Hematopoietic multipotent progenitor cell treated with erythropoietin and hydrocortisone succinate and interleukin-3 and kit ligand, for 6 days (in vitro differentiated cells): ENCODE measurements at places on chromosomes 3 and 15.

DNA sequence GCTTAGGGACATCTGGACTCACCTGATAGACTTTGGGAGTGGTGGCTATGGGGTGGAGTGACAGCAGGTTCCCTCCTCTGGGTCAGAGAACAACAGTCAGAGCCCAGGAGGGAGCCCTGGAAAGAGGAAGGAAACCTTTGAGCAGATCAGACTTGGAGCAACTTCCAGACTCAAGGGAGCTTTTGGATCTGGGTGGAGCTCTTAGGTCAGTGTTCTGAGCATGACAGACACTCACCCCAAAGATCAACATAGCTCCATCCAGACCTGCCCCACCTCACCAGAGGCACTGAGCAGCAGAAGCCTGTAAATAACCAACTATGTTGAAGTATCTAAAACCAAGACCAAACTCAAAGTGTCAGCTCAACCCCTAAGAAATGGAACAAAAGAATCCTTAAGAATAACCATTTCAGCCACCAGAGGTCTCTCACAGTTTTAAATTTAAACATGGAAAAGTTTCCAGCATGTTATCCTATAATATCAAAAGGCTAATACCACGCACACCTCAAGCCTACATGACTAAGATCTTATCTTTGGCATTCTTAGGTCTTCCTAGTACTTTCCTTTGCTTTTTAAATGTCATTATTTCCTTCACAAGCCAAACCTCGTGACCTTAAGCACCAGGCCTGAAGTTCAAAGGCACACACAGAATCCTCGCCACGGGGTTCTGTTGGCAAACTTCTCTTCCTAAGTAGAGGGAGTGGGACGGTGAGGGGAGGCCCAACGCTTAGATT is 56.4 kb downstream of the UMPS start:
- peak; percentile 15 for DNase-seq

DNA sequence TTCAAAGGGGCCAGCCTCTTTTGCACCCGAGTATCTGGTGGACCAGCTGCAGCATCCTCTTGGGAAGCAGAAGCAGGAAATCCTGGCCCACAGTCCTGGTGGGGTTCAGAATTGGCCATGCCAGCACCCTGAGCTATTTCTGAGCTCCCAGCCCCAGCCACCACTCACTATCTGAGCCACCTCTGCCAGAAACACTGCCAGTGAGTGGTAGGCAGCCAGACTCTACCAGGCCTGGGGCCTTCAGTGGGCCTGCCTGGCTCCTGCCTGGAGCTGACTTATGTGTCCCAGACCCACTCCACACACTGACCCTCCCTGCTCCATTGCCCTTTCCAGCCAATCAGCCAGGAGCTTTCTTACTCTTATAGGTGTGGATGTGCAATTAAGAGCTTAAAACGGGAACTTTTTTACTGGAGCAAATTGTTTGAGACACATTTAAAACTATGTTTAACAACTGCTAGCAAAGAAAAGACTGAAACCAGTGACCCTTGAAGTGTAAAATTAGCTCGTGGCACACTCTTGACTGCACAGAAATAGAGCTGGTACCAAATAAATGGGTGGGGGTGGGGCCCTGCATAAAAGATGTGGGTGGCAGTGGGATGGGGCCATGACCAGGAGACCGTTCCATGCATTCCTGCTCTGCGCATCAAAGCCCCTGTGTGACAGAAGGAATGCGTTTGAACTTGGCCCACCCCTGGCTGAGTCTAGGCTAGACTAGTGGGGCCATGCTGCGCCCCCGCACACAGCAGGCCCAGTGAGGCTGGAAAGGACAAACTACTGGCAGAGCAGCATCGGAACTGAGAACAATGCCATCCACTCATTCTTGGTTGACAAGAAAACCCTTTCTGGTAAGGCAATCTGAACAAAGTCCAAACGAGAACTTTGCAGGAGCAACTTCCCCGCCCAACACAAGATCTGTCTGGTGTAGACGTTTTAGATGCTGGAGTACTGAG is 48.0 kb downstream of the CTNNB1 start:
- DNase-seq = no peak

GRCh38 chr3:134527037-134527436 is 41.2 kb downstream of the CEP63 start:
- DNase-seq = peak; percentile 47

DNA sequence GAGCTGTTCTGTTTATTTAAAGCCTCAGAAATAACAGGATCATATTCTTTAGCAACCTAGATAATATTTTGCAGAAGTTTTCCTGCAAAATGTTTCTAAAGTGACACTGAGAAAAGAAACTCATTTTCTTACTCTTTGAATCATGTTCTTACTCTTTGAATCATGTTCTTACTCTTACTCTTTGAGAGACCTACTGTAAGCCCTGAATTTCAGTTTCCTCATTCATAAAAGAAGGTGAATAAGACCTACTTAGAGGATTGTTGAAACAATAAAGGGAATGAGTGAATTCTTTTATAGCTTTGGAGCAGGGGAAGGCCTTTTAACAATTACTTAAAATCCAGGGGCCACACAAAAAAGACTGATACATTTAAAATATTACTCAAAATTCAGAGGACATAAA is 221.7 kb upstream of the CMC1 start:
- no peak for DNase-seq

DNA sequence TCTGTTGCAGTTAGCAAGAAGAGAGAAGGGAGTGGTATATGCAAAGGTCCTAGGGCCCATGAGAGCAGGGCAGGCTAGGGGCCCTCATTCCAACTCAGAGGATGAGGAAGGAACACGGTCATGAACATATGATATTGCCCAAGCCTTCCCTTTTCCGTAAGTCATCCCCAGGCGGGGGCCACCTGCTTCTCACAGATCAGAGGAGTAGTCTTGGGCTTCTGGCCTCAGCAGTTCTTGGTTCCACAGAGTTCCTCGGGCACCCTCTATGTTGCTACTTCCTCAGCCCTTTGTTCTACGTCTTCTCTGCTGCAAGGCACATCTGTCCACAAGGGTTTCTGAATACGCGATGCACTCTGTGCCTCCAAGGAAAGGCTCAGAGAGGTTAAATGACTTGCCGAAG is 25.3 kb downstream of the EPHB3 start:
- DNase-seq = no peak

DNA sequence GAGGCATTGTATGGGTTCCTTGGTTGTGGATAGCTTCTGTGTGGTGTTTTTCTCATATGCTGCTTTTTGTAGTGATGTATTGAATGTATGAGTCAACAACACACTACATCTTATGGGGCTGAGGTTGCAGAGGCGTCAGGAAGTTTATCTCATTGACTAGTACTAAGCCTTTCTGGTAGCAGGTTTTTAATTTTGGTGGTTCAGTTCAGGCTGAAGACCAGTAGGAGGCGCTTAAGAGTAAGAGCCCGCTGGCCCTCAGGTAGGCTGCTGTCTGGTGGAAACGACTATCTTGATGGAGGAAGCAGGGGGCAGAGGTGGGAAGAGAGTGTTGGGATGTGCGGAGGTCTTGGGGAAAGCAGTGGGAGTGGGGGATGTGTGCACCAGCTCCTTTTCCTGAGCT is 62.4 kb downstream of the RTP4 start:
- no peak for DNase-seq

GRCh38 chr15:36545467-36545992 is 33.9 kb upstream of the CDIN1 start:
- no peak for DNase-seq

DNA sequence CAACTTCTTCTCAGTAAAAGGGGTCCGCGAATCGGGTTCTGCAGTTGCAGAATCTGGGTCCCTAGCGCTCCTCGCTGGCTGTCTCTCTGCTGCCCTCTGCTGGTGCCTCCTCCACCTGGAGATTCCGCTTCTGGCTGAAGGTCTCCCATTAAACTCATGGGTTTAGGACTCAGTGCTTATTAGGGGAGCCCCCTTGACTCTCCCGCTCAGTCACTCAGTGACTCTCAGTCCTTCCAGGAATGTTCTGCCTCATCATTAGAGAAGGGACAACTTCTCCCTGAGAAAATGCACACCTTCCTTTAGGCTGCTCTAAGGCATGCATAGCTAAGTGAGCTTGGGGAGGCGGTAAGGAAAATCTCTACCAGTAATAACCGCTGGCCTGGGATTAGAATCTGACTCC is 7.1 kb downstream of the CPN2 start:
- DNase-seq = peak; percentile 78

- DNase-seq = no peak
Observed at GRCh38 chr3:137382005-137382594, 382.0 kb upstream of the SOX14 start.

GRCh38 chr3:195907684-195907933 is 742 bp downstream of the TNK2 start:
- DNase-seq = no peak

GRCh38 chr3:194691481-194692283 is 6.0 kb downstream of the FAM43A start:
- no peak for DNase-seq

- peak; percentile 69 for DNase-seq
Observed at GRCh38 chr15:68352401-68353062, 75.0 kb downstream of the FEM1B start.

GRCh38 chr15:74345051-74345450 is 22.4 kb downstream of the CYP11A1 start:
- no peak for DNase-seq

DNA sequence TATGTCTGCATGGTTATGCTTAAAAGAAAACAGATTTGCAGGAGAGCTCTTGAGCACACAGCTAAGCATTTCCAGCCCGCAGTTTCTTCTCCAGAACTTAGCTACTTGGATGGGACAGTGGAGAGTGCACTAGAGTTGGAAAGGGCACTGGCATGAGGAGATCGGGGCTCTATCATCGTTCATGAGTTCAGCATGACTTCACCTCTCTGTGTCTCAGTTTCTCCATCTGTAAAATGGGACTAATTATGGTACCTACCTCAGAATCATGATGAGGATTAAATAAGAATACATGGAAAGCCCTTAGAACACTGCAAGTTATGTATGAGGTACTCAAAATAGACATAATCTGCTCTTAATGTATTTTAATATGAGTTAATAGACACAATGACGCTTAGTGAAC is 69.9 kb downstream of the CMTM8 start:
- no peak for DNase-seq

GRCh38 chr15:45118131-45118588 is 4.0 kb downstream of the DUOXA2 start:
- peak; percentile 97 for DNase-seq

- no peak for DNase-seq
Observed at GRCh38 chr3:144162042-144162441, 190.4 kb downstream of the DIPK2A start.

GRCh38 chr15:69825941-69826818 is 271.5 kb downstream of the TLE3 start:
- DNase-seq = no peak

DNA sequence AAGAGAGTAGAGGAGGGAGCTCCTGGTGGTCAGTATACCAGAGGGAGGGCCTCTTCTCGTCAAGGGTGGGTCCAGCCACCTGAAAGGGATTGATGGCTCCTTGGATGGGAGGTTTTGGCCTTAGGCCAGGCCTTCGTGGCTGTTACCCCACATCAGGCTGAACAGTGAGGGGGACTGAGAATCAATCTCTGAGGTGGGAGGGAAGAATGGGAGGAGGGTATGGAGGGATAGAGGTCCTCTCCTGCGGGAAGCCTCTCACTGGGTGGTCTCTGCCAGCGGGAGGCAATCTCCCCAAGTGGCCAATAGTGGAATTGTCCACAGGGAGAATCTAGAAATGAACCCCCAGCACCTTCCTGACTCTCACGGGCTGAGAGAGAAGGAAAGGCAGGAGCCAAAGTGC is 53.5 kb downstream of the BSN start:
- peak; percentile 16 for DNase-seq

- DNase-seq = peak; percentile 90
Observed at GRCh38 chr3:48273594-48274211, 32.8 kb downstream of the ZNF589 start.

- no peak for DNase-seq
Observed at GRCh38 chr3:37491343-37491742, 317.0 kb upstream of the LRRFIP2 start.

- peak; percentile 69 for DNase-seq
Observed at GRCh38 chr15:90845201-90845949, 23.0 kb upstream of the FURIN start.

- DNase-seq = peak; percentile 30
Observed at GRCh38 chr3:44802011-44802410, 40.4 kb downstream of the KIF15 start.

- no peak for DNase-seq
Observed at GRCh38 chr3:50687127-50687751, 12.5 kb downstream of the DOCK3 start.

GRCh38 chr3:154178172-154178571 is 57.0 kb downstream of the ARHGEF26 start:
- DNase-seq = no peak

GRCh38 chr3:184259396-184259877 is 1.9 kb downstream of the CAMK2N2 start:
- DNase-seq = no peak

- DNase-seq = no peak
Observed at GRCh38 chr3:171976526-171976925, 62.9 kb upstream of the FNDC3B start.

DNA sequence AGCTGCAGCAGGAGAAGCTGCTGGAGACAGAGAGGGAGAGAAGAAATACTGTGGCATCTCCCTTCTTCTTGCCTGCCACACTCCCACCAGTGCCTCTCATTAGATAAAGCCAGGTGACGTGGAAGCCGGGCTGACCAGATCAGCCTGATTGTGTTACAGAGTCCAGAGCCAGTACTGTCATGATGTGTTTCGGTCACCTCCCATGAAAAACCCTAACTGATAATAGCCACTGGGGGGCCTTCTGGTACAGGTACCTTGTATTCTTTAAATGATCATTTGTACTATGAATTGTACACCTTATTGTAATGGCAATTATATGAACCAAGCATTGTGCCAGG is 125.8 kb upstream of the TMEM108 start:
- no peak for DNase-seq

DNA sequence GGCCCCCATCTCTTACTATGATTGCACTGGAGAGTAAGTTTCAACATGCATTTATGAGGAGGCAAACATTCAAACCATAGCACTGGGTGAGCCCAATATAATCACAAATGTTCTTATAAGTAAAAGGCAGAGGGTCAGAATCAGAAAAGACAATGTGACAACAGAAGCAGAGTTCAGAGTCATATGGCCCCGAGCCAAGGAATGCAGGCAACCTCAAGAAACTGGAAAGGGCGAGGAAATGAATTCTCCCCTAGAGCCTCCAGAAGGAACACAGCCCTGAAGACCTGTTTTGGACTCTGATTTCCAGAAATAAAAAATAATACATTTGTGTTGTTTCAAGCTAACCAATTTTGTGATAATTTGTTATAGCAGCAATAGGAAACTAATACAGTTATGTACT is 81.3 kb upstream of the ABI3BP start:
- DNase-seq = no peak

GRCh38 chr15:84598993-84599392 is 1.8 kb upstream of the ZSCAN2 start:
- peak; percentile 85 for DNase-seq
